ENCODE measurements at places on chromosomes 3 and 15. TPM values are rescaled to one million over a fixed set of nuclear protein-coding genes. Genes with fewer than 3 reads are reported as not detected.

GRCh38 chr3:166052440-166052839 lies 215.2 kb upstream of the BCHE start:
- H3K27ac ChIP-seq: no peak overlapping the region
- H3K27me3 ChIP-seq: no peaks in the 10 kb centered on the region
- no peak for DNase-seq
- no peaks in the 10 kb centered on the region for H3K36me3 ChIP-seq
- H3K4me3 ChIP-seq: no peak overlapping the region

- H3K4me1 ChIP-seq: no peaks in the 10 kb centered on the region
- H3K27ac ChIP-seq: no peak overlapping the region
- H3K4me3 ChIP-seq: no peak overlapping the region
- H3K36me3 ChIP-seq: no peaks in the 10 kb centered on the region
These were observed 1353.1 kb downstream of the ZPLD1 start for GRCh38 chr3:103787879-103788278.

DNA sequence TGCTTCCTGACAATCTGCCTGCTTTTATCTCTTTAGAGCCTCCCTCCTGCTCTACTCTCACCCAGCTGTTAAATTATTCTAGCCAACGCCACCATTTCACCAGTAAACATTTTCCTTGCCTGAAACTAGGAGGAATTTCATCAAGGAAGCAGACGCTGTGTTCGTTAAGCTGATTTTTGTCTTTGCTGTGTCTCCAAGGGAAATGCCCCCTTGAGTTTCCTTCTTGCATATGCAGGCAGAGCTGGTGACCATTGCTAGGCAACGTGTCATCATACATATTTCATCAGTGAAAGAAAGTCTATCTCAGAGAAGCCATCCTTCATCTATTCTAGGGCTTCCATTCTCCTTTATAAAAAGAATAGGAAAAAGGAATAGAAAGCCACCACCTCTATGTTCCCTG lies 87.0 kb upstream of the ST8SIA2 start:
- H3K36me3 ChIP-seq: no peaks in the 10 kb centered on the region
- H3K4me1 ChIP-seq: no peaks in the 10 kb centered on the region
- H3K4me3 ChIP-seq: no peak overlapping the region
- no peak for DNase-seq

GRCh38 chr3:132787616-132788300 lies 65.5 kb upstream of the NPHP3 start:
- H3K27me3 ChIP-seq: no peaks in the 10 kb centered on the region
- H3K36me3 ChIP-seq: no peaks in the 10 kb centered on the region
- H3K27ac ChIP-seq: no peak overlapping the region
- no peak overlapping the region for H3K4me3 ChIP-seq

DNA sequence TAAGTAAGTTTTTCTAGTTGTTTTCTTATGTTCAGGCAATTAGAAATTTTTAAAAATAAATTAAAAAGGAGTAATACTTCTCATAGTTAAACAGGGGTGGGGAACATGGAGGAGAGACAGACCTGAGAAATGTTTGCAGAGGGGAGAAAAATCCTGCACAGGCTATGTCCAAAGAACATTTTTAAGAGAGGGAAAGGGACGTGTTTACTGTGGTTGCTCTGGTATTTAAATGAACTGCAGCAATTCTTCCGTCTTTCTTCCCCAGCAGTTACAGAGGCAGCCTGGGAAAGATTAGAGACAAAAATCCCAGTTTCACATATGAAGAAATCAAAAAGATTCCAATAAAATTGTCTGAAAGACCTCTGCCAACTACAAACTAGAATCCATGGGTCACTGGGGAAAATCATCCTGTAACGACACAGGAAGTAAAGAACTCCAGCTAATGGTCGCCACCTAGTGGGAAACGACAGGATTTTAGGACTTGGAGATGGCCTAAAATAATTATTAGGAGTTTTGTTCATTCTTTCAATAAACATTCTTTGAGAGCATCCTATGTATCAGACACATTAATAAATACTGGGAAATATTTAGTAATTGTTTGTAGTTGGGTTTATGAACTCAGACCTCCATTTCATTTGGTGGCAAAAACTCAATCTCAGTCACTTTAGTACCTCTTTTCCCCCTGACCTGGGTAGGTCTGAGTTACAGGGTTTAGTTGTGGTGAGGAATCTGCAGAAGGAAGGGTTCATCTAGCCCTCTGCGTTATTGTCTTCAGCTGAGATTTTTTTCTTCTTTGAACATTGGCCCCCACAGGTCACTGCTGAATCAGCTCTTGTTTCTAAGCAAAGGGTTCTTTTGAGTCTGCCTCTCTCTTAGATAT lies 69.9 kb upstream of the GOLIM4 start:
- no peaks in the 10 kb centered on the region for H3K36me3 ChIP-seq
- no peaks in the 10 kb centered on the region for H3K27me3 ChIP-seq
- H3K4me3 ChIP-seq: no peak overlapping the region

- H3K27me3 ChIP-seq: no peaks in the 10 kb centered on the region
- H3K27ac ChIP-seq: no peak overlapping the region
- DNase-seq: no peak
- H3K36me3 ChIP-seq: no peaks in the 10 kb centered on the region
- H3K4me1 ChIP-seq: peaks cover 30% of the 10 kb centered on the region
- H3K4me3 ChIP-seq: no peak overlapping the region
These were observed 137.7 kb downstream of the IGF1R start for GRCh38 chr15:98785807-98786621.

DNA sequence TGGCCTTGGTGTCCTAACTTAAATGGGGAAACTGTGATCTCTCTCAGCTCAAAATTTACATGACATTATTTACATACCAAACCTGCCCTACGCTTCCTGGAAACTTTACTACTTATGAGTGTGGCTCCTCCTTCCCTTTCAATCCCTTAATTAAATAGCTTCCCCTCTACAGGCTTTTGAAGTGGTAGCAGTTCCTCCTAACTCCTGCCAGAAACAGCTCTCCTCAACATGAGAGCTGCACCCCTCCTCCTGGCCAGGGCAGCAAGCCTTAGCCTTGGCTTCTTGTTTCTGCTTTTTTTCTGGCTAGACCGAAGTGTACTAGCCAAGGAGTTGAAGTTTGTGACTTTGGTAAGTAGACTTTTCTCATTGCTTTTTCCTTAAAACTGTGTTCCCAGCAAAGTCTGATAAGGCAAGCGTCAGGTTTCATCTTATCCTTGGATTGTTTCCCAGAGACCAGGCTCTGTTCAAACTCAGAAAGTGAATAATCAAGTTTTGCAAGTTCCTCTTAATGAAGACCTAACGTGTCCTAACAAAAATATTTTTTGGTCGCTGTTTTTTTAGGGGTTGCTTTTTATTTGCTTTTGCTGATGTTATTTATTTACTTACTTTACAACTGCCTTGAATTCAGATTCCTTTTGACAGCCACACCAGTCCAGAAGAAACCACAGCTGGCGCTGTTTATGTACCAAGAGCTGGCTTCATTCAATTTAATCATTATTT lies at the start of gene ACP3:
ACP3 (plus strand) TSS at position 179 of the 720 bp plus-strand sequence; CDS start at position 229, 50 bp downstream.
- H3K4me1 ChIP-seq: peaks cover 35% of the 10 kb centered on the region
- DNase-seq: peak; percentile 58
- no peaks in the 10 kb centered on the region for H3K27me3 ChIP-seq
- H3K27ac ChIP-seq: peak within 1 kb of the TSS; percentile 89
- H3K4me3 ChIP-seq: no peak within 1 kb of the TSS
- no peaks in the 10 kb centered on the region for H3K36me3 ChIP-seq

- no peaks in the 10 kb centered on the region for H3K27me3 ChIP-seq
- H3K27ac ChIP-seq: no peak overlapping the region
- H3K4me1 ChIP-seq: no peaks in the 10 kb centered on the region
- no peak for DNase-seq
- no peak overlapping the region for H3K4me3 ChIP-seq
- H3K36me3 ChIP-seq: no peaks in the 10 kb centered on the region
These were observed 185.7 kb downstream of the CGGBP1 start for GRCh38 chr3:87873136-87873535.

- H3K27me3 ChIP-seq: no peaks in the 10 kb centered on the region
- DNase-seq: peak; percentile 27
These were observed 44.0 kb downstream of the CCDC54 start for GRCh38 chr3:107421170-107421792.

- no peak overlapping the region for H3K27ac ChIP-seq
- H3K4me1 ChIP-seq: no peaks in the 10 kb centered on the region
- no peaks in the 10 kb centered on the region for H3K27me3 ChIP-seq
- no peaks in the 10 kb centered on the region for H3K36me3 ChIP-seq
- no peak for DNase-seq
- no peak overlapping the region for H3K4me3 ChIP-seq
These were observed 2.7 kb downstream of the PRICKLE2 start for GRCh38 chr3:64222501-64223111.

DNA sequence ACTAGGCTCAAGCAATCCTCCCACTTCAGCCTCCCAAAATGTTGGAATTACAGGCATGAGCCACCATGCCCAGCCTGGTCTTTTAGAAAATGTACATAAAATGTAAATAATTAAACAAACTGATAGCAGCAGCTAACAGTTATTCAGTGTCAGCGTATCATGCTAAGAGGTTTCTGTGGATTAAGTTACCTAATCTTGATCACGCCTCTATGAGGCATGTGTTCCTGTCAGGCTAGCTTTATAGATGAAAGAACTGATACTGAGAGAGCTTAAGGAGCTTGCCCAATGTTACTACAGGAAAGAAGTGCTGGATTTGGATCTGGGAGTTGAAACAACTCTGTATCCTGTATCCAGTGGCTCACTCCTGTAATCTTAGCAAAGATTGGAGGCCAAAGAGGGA lies 11.2 kb upstream of the MST1R start:
- DNase-seq: no peak
- no peaks in the 10 kb centered on the region for H3K4me1 ChIP-seq
- H3K27me3 ChIP-seq: no peaks in the 10 kb centered on the region
- H3K36me3 ChIP-seq: no peaks in the 10 kb centered on the region
- H3K27ac ChIP-seq: no peak overlapping the region

DNA sequence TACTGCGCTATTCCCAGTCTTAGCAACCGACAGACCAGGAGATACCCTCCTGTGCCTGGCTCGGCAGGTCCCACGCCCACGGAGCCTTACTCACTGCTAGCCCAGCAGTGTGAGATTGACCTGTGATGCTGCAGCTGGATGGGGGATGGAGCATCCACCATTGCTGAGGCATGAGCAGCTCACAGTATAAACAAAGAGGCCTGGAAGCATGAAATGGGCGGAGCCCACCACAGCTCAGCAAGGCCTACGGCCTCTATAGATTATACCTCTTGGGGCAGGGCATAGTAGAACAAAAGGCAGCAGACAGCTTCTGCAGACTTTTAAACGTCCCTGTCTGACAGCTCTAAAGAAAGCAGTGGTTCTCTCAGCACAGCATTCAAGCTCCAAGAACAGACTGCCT lies 160.3 kb downstream of the ANXA2 start:
- no peak for DNase-seq
- H3K27me3 ChIP-seq: no peaks in the 10 kb centered on the region
- no peaks in the 10 kb centered on the region for H3K4me1 ChIP-seq
- H3K27ac ChIP-seq: no peak overlapping the region

GRCh38 chr15:87193481-87193880 lies 1063.1 kb downstream of the NTRK3 start:
- H3K4me3 ChIP-seq: no peak overlapping the region
- no peak overlapping the region for H3K27ac ChIP-seq
- H3K4me1 ChIP-seq: peaks cover 7% of the 10 kb centered on the region
- DNase-seq: no peak
- H3K27me3 ChIP-seq: no peaks in the 10 kb centered on the region

DNA sequence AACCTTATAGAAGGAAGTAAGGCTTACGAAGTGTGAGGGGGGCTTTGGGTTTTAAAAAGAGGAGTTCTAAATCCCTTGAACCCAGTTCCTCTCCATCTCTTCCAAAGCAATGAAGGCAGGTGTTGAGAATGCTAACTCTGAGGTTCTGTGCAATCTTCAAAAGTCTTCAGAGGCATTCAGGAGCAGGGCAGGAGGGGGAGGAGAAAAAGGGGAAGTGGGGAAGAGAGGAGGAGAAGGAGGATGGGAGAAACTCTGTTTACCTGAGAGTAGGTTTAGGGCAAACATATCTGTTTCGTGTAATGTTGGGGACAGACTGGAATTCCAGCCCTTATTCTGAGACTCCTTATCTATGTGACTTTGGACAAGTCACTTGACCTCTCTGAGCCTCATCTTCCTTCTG lies 36.9 kb downstream of the FAM3D start:
- no peaks in the 10 kb centered on the region for H3K36me3 ChIP-seq
- H3K4me1 ChIP-seq: peaks cover 15% of the 10 kb centered on the region
- no peak overlapping the region for H3K4me3 ChIP-seq
- H3K27ac ChIP-seq: peak overlapping the region; percentile 7
- no peaks in the 10 kb centered on the region for H3K27me3 ChIP-seq
- DNase-seq: no peak

- H3K27ac ChIP-seq: no peak overlapping the region
- no peak for DNase-seq
- H3K4me1 ChIP-seq: peaks cover 9% of the 10 kb centered on the region
- H3K4me3 ChIP-seq: no peak overlapping the region
These were observed 52.4 kb downstream of the SUCNR1 start for GRCh38 chr3:151925876-151926275.

DNA sequence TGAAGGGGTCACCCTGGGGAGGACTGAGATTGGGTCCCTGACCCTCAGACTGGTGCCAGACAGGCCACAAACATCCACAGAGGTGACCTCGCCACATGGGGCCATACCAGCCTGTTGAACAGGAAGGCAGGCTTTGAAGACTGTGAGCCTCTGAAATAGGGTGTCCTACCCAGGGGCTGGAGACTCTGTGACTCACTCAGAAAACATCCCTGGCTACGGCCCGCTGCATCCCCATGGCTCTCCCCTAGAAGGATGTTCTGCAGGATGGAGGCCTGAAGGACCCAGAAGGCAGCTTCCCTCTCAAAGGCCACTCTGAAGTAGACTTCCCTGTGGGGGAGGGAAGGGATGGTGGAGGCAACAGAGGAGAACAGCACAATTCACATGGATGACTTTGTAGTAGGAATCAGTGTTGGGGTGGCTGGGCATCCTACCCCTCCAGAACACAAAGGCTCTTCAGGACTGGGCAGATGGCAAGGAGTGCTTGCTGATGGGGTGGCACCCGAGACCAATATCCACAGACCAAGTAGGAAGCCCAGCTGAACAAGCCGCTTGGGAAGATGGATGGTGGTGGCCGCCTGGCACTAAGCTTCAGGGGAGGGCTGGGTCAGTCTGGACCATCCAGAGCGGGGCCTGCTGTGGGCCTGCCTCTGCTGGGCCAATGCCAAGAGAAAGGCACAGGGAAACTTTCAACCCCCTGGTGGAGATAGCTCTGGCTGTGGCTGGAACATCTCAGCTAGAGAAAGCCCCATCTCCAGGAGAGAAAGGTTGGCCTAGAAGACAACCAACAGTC lies 37.6 kb upstream of the DUSP7 start:
- no peak overlapping the region for H3K27ac ChIP-seq
- H3K36me3 ChIP-seq: no peaks in the 10 kb centered on the region
- no peaks in the 10 kb centered on the region for H3K27me3 ChIP-seq

- DNase-seq: no peak
- H3K4me1 ChIP-seq: no peaks in the 10 kb centered on the region
- no peaks in the 10 kb centered on the region for H3K27me3 ChIP-seq
- no peak overlapping the region for H3K4me3 ChIP-seq
- no peaks in the 10 kb centered on the region for H3K36me3 ChIP-seq
- H3K27ac ChIP-seq: no peak overlapping the region
These were observed 67.4 kb downstream of the NUP210 start for GRCh38 chr3:13352621-13353131.

The SEMA5B gene
- polyA plus RNA-seq: 3.0 TPM

The GMNC gene
- not detected for polyA plus RNA-seq

The MED12L gene
- 1.6 TPM for polyA plus RNA-seq

The PPP1R14D gene
- polyA plus RNA-seq: not detected

The HIGD2B gene
- 0.10 TPM for polyA plus RNA-seq

The ABHD5 gene
- 15.6 TPM for polyA plus RNA-seq

The POLQ gene
- 0.24 TPM for polyA plus RNA-seq

The POC1A gene
- polyA plus RNA-seq: 2.8 TPM

The HAUS2 gene
- 6.2 TPM for polyA plus RNA-seq

Measured in adrenal gland (tissue), 19 donors.